Stimulated activated CD8-positive, alpha-beta memory T cell treated with anti-CD3 and anti-CD28 coated beads, Interleukin-7, amount 100 ng/mL, for 1 hour (primary cell): ENCODE measurements at places on chromosomes 6 and 20.

DNA sequence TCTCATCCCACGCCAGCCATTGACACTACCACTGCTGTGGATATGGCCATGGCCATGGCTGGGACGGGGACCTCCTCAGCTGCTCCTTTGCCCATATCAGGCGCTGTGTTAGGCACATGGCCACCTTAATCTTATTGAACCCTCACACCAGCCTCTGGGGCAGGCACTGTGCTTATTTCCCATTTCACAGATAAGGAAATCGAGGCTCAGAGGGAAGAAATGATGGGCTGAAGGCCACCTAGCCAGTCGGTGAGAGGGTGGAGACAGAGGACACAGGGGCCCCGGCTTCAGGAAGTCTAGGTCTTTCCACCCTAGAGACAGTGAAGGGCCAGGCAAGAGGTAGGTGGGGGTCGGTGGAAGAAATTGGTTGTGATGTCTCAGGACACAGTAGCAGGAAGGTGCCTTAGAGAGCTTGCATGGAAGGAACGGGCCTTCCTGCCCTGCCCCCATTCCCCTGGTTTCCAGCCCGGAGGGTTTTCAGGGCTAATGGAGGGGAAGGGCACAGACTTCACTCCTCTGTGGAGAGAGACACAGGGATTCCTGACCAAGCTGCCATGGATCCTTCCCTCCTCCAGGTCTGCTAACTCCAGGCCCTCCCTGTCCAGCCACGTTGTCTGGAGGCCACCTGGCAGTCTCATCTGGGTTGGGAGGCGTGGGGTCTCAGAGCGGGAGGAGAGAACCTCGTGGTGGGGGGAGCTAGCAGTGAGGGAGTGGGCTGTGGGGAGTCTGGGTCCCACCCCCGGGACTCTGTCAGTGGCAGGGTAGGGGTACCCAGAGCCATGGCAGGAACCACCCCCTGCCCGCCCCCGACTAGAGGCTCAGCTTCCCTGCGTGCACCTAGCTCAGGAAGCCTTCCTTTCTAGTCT, 120.4 kb downstream of the VEGFA start:
- DNase-seq = no peak

DNA sequence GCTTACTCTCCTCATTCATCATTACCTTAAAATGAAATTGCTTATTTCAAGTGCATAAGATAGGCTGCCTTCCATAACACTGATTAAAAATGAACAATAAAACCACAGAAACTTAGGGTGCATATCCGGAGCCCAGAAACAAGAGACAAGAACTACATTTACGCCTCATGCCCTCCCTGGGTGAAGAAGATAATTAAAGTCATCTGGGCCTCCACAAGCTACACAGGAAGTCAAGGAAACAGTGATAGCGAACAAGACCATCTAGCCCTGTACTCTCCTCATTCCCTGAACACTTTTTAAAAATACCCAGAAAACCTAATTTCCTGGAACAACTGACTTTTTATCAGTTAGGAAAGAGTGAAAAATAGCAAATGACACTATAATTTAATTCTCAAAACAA, 6.3 kb downstream of the SOD2 start:
- DNase-seq = no peak

DNA sequence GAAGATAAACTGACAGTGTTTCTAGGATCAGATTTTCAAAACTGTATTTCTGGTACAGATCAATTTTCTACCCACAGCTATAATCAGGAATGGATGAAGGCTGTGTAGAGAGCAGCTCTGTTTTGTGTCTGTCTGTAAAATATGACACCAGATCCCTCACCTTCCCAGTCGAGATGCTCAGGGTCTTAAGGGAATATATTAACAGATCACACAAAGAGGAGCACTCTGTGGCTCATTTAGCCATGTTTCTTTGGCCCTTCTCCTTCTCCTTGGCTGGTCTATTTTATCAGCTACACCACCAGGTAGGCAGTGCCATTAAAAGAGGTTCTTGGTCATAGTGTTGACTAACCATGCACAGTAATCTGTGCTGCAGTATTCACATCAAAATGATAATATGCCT, 82.6 kb downstream of the PREP start:
- DNase-seq = no peak

GRCh38 chr6:130161683-130162404, 60.9 kb downstream of the SAMD3 start:
- DNase-seq = no peak

- no peak for DNase-seq
These were observed 106.3 kb downstream of the SESN1 start for GRCh38 chr6:108988296-108988695.

- DNase-seq = no peak
These were observed 138.4 kb upstream of the TNFAIP3 start for GRCh38 chr6:137728386-137729349.

- DNase-seq = no peak
These were observed 77.0 kb upstream of the MAP3K7 start for GRCh38 chr6:90663873-90664272.

GRCh38 chr6:9482030-9482738, 932.7 kb downstream of the TFAP2A start:
- no peak for DNase-seq

DNA sequence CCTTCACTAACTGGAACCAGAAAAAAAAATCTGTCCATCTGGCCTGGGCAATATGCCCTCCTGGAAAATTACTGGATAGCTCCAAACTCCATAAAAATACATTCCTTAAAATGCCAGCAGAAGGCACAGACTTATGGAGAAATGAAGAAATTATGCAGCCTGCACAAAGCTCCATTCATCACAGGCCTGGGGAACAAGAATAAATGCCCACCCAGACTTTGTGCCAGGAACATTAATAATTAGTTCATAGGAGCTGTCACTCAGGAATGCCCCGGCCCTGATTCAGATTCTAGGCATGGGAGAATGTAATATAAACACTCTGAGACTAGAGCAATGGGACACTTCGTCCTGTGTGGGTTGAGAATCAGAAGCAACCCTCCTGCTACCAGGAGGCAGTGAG, 199.3 kb downstream of the OTOR start:
- DNase-seq = no peak

- no peak for DNase-seq
These were observed 151.7 kb downstream of the TMEM200A start for GRCh38 chr6:130517444-130517931.

- DNase-seq = no peak
These were observed 33.4 kb downstream of the PLN start for GRCh38 chr6:118581489-118581959.

DNA sequence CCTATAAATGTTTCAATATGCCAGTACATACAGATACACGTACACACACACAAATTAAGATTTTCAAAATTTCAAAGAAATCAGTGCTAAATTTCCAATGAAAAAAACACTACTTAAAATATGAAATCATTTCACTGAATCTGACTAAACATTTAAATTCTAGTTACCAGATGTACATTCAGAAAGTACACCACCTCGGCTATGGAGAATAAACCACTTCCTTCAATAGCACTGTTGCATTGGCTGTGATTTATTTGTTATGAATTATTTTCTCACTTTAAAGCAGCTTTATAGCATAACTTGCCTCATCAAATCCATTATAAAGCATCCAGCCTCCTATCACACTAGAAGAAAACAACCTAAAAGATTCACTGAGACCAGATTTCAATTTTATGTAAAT, 36.6 kb downstream of the HBS1L start:
- no peak for DNase-seq

GRCh38 chr6:77457720-77458349, 5.5 kb downstream of the HTR1B start:
- no peak for DNase-seq

GRCh38 chr6:31351033-31351380, 6.0 kb downstream of the HLA-B start:
- DNase-seq = no peak

DNA sequence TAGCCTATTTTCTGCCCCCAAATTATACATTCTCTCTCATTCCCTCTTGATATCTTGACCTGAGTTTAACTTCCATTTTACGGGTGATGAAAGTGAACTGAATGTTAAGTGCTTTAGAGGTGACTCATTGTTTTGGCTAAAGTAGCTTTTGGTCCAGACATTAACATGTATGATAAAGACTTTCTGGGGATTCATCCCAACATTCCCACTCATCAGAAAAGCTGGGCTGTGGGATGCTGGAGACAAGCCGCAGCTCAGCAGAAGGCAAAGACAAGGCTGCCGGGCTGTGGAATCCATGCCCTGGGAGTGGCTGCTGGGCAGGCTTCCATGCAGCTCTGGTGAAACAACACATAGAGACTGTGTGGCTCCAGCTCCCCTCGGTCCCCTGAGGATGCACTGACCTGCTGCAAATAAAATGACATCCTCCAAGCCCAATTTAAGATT, 89.9 kb upstream of the SYNDIG1 start:
- DNase-seq = no peak
